Stimulated activated CD4-positive, alpha-beta T cell treated with anti-CD3 and anti-CD28 coated beads, Interleukin-2, amount 100 ng/mL, for 24 hours (primary cell): ENCODE measurements at places on chromosomes 2 and 18.

DNA sequence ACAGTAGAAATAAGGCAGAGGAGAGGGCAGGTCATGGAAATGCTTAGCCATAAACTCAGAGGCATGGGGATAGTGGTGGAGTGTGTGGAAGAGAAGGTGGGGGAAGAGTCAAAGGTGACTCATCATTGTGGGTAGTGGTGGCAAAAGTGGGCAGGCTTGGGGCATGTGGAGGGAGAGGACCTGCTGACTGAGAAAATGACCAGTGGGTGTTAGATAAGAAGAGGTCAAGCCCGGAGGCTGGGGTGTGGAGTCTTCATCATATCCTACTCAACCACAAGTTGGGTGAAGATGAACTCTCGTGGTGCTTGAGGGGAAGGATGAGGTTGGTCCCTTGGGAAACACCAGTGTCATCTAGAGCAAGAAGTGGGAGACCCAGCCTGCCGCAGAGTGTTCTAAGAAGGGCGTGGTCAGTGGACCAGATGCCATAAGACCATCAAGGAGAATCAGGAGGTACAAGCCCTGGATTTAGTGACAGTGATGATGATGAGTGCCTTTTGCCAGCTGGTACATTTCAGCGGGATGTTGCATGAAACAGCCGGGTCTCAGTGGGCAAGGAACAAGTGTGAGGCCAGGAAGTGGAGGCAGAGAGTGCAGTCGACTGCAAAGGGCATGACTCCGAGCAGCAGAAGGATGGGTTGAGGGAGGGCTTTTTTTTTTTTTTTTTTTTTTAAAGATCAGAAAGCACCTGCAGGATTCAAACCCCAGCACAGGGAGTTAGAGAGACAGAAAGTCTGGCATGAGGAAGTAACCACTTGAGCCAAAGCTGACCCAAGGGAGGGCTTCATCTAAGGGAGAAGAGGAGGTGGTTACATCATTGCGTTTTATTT, 122.6 kb upstream of the SPRED2 start:
- peak; percentile 14 for DNase-seq

- DNase-seq = no peak
These were observed 32.5 kb downstream of the PRKRA start for GRCh38 chr2:178418426-178418825.

DNA sequence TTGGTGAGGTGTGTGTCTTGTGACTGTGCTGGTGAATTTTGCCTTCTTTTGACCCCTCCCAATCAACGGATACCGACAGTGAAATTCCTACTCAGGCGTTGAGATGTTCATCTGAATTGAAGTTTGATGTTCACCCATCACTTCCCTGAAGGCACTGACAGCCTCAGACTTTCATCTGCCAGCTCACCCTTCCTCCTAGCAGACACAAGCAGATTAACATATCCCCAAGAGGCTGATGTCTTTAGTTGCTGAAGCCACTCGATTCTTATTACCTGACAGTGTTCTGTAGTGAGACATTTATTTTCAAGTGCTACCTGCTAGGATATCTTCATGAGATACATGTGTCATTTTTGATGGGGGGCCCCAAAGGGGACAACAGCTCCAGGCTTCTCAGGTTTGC, 1330.1 kb upstream of the PIK3C3 start:
- DNase-seq = no peak

- DNase-seq = no peak
These were observed 33.7 kb downstream of the FASTKD2 start for GRCh38 chr2:206799083-206799482.

GRCh38 chr2:9250091-9250490, 43.5 kb downstream of the ASAP2 start:
- DNase-seq = no peak

DNA sequence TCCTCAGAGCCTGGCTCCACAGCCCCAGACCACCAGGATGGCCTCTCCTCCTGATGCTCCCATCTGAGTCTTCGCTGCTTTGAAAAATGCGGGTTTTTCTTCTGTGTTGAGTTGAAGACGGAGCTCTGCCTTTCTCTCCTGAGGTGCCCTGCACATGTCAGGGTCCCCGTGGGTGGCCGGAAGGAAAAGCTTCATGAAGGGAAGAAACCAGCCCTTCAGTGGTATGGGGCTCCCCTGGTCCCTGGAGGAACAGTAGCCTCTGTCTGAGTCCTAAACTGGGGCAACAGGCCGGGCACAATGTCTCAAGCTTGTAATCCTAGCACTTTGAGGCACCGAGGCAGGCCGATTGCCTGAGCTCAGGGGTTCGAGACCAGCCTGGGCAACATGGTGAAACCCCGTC, 54.7 kb upstream of the CAB39 start:
- DNase-seq = no peak

GRCh38 chr2:16096962-16097361, 156.6 kb downstream of the MYCN start:
- DNase-seq = no peak

DNA sequence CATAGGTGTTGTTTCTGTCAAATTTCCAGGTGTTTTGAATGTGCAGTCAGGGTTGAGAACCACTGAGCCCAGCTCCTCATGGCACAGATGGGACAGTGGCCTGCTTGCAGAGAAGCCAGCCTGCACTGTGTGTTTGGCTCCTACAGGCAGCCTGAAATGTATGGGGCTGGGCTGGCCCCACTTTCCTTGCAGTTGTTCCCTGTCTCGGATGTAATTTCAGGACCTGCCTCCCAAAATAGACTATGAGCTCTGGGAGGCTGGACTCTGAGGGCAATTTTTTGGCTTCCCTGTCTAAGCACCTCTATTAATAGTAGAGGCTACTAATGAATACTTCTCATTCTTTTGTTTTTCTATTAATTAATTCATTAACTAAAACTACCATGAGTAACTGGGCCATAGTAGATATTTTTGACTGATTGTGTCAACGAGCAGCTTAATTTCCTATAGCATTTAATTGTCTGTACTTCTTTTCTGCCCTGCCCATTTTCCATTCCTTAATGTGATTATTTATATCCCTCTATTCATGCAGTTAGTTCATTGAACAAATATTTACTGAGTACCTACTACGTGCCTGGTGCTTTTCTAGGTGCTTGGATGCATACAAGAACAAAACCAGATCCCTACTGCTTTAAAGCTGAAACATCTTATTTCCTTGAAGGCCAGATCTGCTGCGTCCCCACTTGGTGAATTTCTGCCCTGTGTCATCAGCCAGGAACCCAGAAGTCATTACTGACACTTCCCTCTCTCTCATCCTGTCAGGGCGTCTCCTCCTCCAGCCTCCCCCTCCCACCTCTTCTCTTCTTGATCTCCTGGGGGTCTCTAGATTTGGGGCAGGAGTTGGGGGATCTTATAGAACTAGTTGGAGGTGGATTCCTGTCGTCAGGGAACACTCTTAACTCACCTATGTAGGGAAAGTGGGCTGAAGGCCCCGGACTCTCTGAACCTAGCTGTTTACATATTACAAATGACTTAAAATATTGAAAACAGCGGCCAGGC, 16.3 kb downstream of the DYSF start:
- DNase-seq = no peak

- no peak for DNase-seq
These were observed 130.7 kb upstream of the GPC1 start for GRCh38 chr2:240304746-240305161.

DNA sequence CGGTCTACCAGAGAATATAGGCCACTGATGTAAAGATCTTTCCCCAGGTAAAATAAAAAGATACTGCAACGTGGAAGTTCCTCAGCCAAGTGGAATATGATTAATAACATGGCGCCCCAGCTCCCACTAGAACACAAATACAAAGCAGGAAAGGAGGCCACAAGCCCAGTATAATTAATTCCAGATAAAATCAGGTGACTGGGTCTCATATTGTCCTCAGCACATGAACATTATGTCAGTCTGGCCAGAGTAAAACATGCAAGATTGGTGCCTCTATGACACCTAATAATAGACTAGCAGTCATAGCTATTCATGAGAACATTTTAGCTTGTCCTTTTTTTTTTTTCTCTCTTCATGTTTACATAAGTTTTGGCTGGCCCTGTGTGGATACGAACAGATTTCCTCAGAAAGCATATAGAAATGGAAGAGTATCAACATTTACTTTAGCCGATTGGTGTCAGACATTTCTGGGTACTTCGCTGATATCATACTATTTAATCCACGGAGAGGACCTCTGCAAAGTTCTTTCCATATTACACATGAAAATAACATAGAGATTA, 523.8 kb upstream of the SETBP1 start:
- no peak for DNase-seq

DNA sequence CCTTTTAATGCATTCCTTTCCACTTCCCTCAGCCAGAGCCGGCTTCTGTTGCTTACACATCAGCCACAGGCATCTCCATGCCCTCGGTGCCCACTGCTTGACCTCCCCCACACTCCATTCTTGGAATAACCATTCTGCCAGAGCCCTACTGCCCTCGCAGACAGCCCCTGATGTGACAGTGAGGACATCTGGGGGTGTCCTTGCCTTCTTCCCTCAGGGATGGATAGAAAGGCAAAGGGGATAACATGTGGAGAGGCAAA, 6.4 kb upstream of the NPPC start:
- no peak for DNase-seq

- DNase-seq = no peak
These were observed 73.8 kb downstream of the RTP5 start for GRCh38 chr2:241943209-241943850.

DNA sequence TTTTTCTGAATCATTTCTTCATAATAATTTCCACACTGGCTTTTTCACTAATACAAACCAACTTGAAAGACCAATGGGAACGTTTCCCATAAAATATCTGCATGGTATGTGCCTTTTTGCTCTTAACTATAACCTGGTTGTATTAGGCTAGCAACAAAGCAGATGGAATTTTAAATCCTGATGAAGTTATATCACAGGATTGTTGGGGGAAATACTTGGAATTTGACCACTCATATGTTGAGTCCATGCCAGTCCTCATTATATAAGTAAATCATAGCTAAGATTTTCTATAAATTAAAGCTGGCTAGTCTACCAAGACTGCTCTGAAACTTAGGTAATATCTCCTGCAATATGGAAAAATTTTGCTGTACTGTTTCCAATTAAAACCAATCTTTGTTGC, 99.5 kb downstream of the TANC1 start:
- DNase-seq = no peak

DNA sequence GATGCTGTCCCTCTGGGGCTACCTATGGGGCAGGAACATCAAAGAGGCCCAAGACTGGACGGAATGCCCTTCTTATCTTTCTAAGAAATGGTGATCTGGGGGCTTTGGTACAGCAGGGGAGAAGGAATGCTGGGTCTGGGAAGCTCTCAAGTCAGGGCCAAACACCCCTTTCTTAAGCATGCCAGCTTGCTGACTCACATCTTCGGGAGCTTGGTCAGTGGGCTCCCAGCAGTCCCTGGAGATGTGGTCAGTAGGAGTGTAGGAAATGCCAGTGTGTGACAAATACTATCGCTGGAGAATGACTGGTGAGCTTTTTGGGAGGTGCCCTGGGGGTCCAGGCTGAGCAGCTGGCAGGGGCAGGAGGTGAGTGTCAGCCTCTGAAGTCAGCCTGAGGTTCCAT, 105.0 kb upstream of the CDC42EP3 start:
- no peak for DNase-seq

DNA sequence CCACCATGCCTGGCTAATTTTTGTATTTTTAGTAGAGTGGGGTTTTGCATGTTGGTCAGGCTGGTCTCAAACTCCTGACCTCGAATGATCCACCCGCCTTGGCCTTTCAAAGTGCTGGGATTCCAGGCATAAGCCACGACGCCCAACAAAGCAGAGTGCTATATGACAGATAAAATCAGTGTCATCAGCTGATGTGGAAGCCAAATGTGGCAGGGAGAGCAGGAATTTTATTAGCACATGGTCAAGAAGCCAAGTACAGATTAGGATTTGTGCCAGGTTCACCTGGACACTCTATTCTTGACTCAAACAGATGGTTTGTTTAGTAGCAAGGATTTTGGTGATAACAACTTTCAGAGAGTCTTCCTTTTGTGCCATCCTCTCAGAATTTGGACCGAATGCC, 62.7 kb downstream of the LCLAT1 start:
- DNase-seq = no peak

- DNase-seq = no peak
These were observed 137.4 kb upstream of the RBMS1 start for GRCh38 chr2:160630801-160631590.

DNA sequence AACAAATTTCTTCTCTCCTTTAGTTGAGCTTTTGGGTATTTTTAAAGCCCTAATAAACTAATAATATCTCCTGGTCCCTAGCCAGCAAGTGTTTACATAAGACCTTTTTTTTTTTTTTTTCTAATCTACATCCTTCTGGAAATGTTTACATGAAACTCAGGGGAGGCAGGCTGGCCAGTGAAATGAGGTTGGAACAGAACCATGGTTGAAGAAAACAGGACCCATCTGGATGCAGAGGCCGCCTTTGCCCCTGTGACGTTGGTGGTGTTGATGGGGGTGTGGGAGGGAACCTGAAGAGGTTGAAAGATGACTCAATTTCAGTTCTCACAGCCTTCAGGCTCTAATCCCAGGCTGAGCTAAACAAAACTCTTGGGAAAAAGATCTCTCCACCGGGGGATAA, 118.5 kb downstream of the NRP2 start:
- no peak for DNase-seq

- no peak for DNase-seq
These were observed 6.8 kb downstream of the FBLN7 start for GRCh38 chr2:112144966-112145365.

GRCh38 chr2:9613291-9613690, 17.5 kb downstream of the YWHAQ start:
- no peak for DNase-seq

DNA sequence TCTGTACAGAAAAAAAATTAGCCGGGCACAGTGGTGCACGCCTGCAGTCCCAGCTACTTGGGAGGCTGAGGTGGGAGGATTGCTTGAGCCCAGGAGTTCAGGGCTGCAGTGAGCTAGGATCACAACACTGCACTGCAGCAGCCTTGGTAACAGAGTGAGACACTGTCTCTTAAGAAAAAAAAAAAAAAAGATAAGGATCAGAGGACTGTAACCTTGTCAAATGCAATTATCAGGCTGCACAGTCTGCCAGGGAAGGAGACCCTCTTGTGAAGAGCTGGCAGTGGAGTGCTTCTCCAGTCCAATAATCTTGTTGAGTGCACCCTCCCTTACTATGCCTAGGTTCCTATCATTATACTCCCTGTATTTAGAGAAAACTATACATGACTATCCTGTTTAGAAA, 330.7 kb downstream of the PDE11A start:
- no peak for DNase-seq

DNA sequence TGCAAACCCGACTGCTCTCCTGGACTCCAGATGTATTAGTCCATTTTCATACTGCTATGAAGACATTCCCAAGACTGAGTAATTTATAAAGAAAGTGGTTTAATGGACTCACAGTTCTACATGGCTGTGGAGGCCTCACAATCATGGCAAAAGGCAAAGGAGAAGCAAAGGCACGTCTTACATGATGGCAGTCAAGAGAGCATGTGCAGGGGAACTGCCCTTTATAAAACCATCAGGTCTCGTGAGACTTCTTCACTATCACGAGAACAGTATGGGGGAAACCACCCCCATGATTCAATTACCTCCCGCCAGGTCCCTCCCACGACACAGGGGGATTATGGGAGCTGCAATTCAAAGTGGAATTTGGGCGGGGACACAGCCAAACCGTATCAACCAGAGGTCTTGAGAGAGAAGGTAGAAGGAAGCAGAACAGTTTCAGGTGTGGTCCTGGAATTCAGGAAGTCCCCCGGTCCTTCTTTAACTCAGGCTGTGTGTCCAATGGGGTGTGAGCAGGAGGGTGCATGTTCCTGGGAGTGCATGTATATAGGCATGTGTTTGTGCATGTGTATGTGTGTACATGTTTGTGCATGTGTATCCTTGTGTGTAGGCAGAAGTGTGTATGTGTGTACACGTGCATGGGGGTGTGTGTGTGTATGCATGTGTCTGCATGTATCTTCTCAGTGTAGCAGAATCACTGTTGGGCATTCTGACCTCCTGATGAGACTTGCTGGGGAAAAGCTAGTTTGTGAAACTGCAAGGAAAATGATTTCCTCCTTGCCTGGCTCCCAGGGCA, 46.2 kb downstream of the GREB1 start:
- no peak for DNase-seq
